DMS 273 treated with DMSO at 0.1 percent for 48 hours (cell line): ENCODE measurements at places on chromosomes 13 and 19.
A peak's percentile ranks its signal among the peaks of the same experiment; 100 is the strongest.

DNA sequence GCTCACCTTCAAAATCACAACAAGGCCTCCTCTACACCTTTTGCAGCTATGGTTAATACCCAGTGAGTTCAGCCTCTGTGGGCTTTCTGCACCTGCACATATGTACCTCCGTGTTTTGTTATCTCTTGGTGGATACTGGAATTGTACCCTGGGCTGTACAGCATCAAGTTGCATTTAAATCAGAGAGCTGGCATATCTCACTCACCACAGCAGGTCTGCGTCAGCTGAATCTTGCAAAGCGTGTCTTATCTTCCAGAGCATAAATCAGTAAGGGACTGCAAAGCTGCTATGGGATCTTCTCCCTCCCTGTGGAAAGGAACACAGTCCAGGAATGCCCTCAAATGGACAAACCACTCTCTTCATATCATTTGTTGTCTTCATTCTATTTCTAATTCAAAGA, 1048.7 kb downstream of the UQCRFS1 start:
- no peak for DNase-seq

- DNase-seq, result no peak
These were observed 714 bp downstream of the CCDC106 start for GRCh38 chr19:55648585-55649267.

DNA sequence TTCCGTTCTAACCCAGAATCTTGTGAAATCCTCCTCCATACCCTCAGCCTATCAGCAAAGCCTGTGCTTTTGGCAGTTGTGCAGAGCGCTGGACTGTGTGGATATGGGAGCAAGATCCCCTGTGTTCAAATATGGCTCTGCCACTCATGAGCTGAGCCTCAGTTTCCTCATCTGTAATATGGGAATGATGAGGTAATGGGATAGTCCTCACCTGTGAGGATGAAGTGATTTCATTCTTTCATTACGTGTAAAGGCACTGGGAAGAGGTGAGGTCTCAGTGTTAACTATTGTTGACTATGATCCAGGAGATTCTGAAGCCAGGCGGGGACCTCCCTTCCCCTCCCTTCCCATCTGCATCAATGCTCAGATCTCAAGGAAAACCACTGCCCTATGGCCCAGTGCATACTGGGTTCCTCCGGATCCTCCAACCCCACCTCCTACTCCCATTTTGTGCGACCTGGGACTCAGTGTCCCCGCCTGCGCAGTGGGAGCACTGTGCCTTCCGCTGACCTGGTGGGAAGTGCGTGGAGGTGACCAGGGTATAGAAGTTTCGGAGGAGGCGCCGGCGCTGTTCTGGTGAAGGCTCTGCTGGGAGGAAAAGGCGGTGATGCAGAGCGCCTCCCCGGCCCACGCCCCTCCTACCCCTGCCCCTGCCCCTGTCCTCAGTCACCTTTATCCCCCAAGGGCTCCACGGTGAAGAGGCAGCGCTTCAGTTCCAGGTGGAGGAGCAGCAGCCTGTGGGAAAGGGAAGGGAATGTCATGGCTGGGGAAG, 5.0 kb downstream of the FUZ start:
- DNase-seq, result no peak

- DNase-seq, result no peak
These were observed 11.6 kb downstream of the DIAPH3 start for GRCh38 chr13:60152114-60152513.

GRCh38 chr19:35109395-35110112, 6.1 kb upstream of the FXYD3 start:
- no peak for DNase-seq

DNA sequence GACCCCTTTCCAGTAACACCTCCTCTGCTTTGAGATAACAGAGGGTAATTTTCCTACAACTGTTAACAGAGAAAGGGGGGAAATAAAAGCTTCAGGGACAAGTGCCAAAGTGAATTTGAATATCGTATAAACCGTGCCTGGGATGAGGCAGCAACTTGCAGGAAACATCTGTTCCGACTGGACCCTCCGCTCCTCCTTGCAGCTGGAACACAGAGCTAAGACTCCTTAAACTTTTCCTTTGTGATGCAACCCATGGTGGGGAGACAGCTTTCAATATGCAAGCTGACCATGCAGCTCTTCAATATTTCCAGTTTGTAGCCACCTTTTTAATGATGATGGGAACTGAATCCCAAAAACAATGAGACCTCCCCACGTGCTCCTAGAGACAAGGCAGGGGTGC, 432.6 kb downstream of the ZNF536 start:
- peak; percentile 1 for DNase-seq

DNA sequence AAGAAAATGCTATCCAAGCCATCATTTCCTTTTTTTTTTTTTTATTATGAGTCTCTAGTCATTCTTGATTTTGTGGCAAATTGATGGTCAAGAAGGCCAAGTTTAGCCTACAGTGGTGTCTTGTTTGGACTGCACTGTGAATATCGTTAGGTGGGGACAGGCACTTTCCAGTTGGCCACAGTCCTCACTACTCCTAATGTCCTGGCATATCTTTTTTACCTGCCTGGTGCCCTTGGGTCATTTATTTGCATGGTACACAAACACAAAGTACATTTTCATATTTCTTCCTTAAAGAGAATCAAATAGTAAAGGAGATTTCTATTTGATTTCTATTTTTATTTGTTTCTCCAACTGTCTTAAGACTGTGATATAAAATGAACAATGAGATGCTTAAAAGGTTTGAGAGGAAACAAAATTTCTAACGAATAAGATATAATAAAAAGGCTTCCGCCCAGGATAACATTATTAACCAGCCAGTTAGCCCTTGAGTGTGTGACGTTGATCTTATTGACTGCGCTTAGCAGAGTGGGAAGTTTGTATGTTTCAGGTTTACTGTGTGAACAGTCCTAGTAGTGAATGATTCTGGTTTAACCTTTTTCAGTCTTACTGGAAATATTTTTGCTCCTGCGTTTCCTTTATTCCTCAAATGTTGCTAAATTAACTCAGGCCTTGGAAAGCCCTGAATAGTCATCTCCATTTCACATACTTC, 312.0 kb downstream of the ATP8A2 start:
- DNase-seq, result no peak

DNA sequence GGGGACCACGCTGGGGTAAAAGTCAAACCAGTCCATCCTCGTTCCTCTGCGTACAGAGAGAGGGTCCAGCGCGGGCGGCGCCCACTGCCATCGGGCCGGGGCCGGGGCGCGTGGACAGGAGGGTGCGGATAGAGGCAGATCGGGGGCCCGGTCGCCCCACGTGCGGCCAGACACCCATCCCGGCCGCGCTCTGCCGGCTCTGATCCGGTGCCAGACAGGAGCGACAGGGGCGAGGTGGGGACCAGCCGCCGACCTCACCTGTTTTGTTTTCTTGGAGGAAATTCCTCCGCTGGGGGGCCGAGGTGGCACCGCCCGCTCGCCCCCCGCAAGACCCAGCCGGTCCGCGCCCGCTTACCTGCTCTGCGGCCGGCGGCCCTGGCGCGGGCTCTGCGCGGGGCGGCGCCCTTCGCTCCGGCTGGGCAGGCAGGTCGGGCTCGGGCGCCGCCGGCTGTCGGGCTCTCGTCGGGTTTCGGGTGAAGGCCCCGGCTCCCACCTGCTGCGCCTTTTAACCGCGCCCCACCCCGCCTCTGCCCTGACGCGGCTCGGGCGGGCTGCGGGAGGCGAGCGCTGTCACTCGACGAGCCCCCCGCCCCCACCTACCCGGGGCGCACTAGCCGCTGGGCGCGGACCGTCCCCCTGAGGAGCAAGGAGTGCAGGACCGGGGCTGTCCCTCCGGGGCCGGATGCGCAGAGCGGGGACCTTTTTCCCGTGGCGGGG, at the start of gene GJB6:
Gene GJB6, minus strand, starts transcription at position 481 of the 717 bp plus-strand sequence. CDS start 8,839 bp downstream, outside the sequence.
- DNase-seq, result no peak

- DNase-seq, result no peak
These were observed 12.9 kb downstream of the CFD start for GRCh38 chr19:872266-872951.

DNA sequence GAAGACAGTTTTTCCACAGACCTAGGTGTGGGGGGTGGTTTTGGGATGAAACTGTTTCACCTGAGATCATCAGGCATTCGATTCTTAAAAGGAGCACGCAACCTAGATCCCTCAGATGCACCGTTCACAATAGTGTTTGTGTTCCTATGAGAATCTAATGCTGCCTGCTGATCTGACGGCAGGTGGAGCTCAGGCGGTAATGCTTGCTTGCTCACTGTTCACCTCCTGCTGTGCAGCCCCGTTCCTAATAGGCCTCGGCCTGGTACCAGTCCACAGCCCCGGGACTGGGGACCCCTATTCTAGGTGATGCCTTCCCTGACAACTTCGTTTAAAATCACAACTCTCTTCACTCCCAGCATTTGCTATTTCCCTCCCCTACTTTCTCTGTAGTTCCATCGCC, 149.6 kb downstream of the IER2 start:
- DNase-seq, result no peak

- no peak for DNase-seq
These were observed 288.7 kb downstream of the GPC6 start for GRCh38 chr13:93515267-93515666.

DNA sequence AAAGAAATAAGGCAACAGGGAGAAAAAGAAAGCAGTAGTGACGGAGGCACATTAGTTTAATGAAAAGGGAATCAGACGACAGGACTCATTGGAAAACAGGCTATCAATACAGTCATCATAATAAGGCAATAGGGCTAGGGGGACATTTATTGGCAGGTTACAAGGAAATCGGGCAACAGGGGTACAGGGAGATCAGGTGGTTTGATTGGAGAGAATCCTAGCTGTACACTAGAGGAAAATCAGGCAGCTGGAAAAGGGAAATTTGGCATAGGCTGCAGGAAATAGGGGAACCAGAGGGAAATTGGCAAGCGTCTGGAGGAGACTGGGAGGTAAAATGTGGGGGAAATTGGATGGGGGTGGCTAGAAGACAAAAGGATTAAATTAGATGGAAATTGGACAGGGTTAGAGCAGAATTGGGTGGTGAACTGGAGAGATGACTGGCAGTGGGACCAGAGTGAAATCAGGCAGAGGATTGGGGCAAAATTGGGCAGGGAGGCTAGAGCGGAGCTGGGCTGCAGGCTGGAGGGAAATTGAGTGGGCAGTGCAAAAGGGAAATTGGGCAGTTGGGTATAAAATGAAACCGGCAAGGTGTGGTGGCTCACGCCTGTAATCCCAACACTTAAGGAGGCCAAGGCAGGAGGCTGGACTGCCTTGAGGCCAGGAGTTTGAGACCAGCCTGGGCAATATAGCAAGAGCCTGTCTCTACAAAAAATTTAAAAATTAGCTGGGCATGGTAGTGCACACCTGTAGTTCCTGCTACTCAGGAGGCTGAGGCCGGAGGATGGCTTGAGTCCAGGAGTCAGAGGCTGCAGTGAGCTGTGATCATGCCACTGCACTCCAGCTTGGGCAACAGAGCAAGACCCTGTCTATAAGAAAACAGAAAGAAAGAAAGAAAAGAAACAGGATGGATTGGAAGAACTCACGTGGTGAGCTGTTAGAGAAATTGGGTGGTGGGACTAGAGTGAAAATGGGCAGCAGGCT, 7.4 kb downstream of the LRFN3 start:
- DNase-seq, result no peak

- DNase-seq, result no peak
These were observed 121.5 kb upstream of the CSNK1A1L start for GRCh38 chr13:37226971-37227370.

- DNase-seq, result no peak
These were observed 887.3 kb downstream of the DIAPH3 start for GRCh38 chr13:59276436-59276835.

GRCh38 chr19:2215281-2215751, 20.8 kb downstream of the PLEKHJ1 start:
- DNase-seq, result no peak

GRCh38 chr13:93216122-93216521, 10.5 kb upstream of the GPC6 start:
- no peak for DNase-seq

GRCh38 chr13:30832845-30833332, 73.2 kb upstream of the MEDAG start:
- DNase-seq, result no peak

DNA sequence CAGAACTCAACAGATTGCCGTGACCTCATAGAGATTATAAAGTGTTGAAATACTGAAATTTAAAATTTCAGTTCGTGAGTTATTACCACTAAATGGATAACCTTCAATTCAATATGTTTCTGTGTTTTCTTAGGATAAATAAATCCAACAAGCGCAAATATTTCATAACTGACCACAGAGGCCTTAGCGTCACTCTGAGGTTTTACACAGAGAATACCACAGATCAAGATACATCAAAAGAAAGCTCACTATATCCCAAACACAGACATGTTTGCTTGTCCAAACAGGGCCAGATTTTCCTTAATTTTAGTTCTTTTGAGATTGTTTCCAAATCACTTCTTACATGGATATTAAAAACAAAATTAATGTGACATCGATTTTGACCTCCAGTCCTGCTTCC, 235.8 kb downstream of the EFNB2 start:
- no peak for DNase-seq

GRCh38 chr19:8194528-8195267, 14.5 kb upstream of the CERS4 start:
- DNase-seq, result no peak

- DNase-seq, result no peak
These were observed 182.8 kb downstream of the UGGT2 start for GRCh38 chr13:95870421-95870820.

DNA sequence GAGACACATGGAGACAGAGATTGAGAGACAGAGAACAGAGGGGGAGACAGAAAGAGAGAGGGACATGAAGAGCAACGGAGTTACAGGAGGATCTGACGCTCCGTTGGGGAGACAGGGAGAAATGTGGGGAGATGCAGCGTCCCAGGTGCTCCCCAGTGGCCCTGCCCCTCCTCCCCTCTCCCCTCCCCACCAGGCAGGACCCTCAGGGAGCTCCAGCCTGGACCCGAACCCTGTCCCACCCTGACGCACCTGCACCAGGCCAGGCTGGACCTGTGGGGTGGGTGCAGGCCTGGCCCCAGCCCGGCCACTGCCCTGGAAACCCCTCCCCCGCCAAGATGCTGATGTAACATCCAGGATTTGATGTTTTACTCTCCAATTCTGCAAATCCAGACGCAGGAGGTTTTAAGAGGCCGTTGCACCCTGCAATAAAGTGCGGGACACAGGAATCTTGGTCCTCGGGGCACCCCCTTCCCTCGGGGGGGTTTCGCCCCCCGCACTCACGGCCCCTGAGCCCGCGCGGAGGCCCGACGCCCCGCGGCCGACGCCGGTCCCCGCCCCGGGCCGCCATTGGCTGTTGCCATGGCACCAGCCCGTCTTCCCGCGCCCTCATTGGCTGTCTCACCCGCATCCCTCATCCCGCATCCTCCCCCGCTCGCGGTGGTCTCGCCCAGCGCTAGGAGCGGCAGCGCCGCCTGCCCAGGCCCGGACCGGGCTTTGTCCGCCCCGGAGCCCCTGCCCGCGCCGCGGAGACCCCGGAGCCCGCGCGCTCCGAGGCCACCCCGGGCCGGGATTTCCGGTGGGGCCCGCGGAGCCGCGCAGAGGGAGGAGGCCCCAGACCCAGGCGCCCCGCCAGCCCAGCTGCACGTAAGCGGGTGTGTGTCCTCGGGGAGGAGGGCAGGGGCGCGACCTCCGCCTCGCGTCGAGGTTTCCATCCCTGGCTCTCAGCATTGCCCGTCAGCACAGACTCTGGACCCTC, at the start of gene APC2:
Gene APC2, plus strand, starts transcription at position 655 of the 976 bp plus-strand sequence. CDS start 2,881 bp downstream, outside the sequence.
- no peak for DNase-seq
